NCI-H1092 treated with DMSO at 0.1 percent for 48 hours (cell line): ENCODE measurements at places on chromosomes 2 and 18.

DNA sequence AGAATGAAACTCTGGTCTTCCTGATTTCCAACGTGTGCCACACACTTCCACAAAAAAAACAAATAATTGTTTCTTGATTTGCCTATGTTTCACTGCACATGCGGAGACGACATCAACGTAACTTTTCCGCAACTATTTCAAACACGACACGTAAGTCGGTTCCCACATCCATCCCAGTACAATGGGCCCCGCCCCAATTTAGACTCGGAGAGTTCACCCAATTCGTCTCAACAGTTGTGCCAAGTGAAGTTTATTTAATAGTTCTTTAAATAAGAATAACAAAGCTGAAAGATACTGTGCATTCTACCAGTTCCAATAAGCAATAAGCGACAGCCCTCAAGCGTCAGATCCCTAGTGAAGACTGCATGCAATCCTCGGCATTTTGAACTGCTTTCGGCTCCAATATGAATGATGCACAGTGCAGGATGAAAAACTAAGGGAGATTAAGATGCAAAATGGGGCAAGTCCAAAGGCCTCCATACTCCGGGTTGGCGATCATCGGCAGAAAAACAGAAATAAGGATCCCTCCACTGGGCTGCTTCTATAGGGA is 664 bp downstream of the CCT4 start:
- peak; percentile 37 for DNase-seq

- no peak for DNase-seq
Observed at GRCh38 chr2:217789736-217790181, 213.0 kb downstream of the TNS1 start.

- no peak for DNase-seq
Observed at GRCh38 chr2:44372246-44372645, 10.5 kb downstream of the CAMKMT start.

DNA sequence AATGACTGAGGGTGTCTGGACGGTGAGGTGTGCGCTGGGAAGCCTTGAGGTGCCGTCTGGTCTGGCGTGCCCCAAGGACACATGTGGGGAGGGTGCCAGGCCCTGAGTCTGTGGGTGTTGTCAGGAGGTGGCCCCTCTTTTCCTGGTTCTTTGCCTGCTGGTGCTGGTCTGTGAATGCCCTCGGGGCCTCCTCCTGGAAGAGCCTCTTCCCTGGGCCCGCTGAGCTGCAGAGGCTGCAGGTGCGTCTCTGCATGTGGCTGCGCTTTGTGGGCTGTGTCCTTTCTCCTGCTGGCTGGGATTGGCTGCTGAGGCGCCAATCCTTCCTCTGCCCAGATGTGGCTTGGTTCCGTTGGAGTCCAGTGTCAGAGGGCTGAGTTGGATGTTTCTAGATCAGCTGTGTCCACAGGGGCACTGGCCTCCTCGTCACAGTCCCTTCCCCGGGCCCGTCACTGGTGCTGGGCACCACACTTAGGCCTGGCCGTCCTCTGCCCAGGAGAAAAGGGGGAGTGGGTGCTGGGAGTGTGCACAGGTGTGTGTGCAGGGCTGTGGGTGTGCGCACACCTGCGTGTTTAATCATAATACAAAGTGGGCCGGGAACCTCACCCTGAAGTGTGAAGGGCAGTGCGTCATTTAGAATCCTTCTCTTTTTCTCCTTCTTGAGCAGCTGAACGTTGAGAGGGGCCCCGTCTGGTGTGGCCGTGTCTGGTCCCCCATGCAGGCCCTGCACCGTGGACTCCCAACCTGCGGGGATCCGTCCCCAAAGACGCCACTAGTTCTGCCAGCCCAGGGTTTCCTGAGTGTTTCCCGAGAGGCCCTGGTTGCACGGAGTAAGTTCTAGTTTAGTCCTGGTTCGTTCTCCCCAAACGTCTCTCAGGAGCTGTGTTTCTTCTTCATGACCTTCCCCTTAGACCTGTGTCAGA is 35.5 kb downstream of the RTP5 start:
- DNase-seq = no peak

GRCh38 chr2:147824620-147825019 is 20.2 kb upstream of the ACVR2A start:
- no peak for DNase-seq

GRCh38 chr18:57683470-57683869 is 61.8 kb upstream of the NARS1 start:
- no peak for DNase-seq

- DNase-seq = no peak
Observed at GRCh38 chr2:172817411-172817810, 81.8 kb downstream of the RAPGEF4 start.

GRCh38 chr2:56134861-56135260 is 48.9 kb upstream of the CCDC85A start:
- no peak for DNase-seq

- DNase-seq = no peak
Observed at GRCh38 chr2:5661362-5661761, 30.8 kb upstream of the SOX11 start.

DNA sequence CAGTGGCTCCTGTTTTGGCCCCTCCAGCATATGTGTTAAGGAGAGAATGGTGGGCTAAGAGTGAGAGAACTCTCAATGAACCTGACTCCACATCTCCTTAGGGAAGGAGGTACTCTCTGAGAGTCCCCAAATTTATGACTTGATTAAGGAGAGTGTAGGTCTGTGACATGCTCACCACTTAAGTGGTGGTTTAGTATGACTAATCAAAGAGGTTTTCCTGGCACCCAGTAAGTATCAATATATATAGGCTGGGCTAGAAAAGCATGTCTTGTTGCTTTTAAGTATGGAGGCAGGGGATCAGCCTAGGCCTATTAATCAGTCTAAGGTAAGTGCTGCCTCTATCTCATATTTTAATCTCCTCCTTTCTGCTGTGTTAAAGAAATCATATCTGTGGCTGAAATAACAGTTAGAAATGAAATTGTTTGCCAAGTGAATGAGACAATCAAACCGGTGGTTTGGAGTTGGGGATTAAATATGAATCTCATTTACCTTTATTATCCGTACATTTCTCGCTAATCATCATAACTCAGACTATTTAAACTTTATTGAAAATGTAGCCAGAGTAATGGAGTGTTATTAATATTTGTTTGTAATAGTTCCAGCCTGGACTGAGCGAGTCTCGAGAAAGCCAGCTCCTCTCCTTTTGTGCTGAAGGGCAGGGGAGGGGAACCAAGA is 107.7 kb upstream of the MEIS1 start:
- DNase-seq = no peak

DNA sequence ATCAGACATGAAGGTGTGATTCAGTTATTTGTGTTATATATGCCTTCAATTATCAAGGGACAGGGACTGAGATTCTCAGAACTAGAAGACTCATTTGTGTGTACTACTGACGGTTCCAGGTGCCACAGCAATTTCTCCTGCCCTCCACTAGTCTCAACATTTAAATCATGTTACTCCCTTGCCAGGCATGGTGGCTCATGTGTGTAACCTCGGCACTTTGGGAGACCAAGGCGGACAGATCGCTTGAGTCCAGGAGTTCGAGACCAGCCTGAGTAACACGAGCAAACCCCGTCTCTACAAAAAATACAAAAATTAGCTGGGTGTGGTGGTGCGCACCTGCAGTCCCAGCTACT is 1.1 kb downstream of the CNDP2 start:
- DNase-seq = no peak

DNA sequence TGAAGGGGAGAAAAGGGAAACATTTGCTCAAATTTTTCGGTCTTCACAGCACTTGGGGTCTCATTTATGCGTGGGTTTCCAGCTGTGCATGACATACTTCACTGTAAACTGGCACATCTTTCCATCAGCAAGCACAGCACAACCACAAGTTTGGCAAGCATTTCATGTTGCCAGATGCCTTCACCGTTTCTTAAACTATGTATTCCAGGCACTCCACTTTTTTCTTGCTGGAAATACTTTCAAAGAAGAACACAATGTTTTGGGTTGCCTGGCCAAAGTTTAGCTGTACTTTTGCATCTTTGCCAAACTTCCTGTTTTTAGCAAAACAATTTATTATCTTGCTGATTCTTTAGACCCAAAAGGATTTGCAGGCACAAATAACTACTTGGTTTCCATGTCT is 194.6 kb upstream of the MEIS1 start:
- DNase-seq = no peak

- no peak for DNase-seq
Observed at GRCh38 chr18:22197668-22198067, 28.3 kb downstream of the GATA6 start.

DNA sequence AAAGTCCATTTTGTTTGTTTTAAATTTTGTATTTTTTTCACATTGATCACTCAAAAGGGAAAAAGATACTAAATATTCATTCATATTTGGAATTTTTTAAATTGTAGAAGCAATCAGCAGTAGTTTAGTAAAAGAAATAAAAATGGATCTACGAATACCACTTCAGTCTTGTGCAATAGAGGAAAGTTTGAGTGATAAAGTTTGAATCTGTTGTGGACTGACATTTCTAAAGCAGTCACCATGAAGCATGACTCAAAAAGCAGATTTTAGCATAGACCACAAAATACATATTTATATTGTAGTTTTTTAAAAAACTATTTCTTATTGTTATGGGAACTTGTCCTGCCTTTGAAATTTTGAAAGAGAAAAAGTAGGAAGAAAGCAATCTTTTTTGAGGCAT is 520.5 kb upstream of the ZEB2 start:
- no peak for DNase-seq

GRCh38 chr18:42980426-42980825 is 135.1 kb downstream of the RIT2 start:
- DNase-seq = no peak

GRCh38 chr2:165839610-165840009 is 45.6 kb upstream of the GALNT3 start:
- DNase-seq = no peak

DNA sequence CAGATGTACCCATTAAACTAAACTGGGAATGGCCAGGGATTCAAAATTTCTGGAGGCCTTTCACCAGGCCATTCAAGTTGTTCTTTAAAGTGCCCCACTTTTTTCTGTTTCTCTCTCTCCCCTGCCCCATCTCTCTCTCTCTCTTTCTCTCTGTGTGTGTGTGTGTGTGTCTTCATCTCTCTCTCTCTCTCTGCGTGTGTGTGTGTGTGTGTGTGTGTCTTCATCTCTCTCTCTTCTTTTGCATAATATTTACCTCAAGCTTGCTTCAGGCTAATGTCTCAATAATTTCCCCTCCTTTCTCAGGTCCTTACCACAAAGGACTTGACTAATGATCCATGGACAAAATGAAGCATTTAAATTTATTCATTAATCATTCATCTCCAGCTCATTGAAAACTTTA is 164.2 kb upstream of the KLHL14 start:
- DNase-seq = no peak

DNA sequence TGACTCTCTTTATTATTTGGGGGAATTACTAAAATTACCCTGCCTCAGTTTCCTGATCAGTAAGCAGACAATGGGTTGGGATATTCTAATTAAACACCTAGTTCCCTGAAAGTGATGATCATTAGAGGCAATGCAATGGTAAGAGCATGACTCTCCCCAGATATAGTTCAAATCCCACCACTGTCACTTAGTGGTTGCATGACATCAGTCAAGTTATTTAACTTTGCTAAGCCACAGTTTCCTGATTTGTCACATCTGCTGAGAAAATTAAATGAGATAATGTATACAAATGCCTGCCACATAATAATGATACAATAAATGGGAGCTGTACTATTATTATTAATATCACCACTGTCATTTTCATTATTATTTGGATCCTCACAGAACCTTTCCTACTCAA is 29.9 kb downstream of the ZEB2 start:
- no peak for DNase-seq

GRCh38 chr2:160266037-160266551 is 66.0 kb upstream of the ITGB6 start:
- no peak for DNase-seq

DNA sequence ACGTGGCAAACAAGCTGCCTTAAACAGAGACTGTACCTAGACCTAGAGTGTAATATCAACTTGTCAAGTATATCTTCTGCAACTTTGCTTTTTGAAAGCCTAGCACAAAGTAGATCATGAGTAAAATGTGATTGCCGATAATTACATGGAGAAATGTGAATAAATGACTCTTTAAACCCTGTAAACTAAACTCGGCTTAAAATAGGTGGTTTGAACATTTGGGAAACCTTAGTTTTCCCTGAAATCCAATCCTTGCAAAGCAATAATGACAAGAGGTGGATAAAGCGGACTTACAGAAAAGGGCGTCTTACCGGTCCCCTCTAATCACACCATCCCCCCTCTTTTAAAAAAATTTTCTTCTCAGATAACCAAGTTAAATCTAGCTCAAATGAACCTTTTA is 549 bp upstream of the PSMD14 start:
- no peak for DNase-seq

DNA sequence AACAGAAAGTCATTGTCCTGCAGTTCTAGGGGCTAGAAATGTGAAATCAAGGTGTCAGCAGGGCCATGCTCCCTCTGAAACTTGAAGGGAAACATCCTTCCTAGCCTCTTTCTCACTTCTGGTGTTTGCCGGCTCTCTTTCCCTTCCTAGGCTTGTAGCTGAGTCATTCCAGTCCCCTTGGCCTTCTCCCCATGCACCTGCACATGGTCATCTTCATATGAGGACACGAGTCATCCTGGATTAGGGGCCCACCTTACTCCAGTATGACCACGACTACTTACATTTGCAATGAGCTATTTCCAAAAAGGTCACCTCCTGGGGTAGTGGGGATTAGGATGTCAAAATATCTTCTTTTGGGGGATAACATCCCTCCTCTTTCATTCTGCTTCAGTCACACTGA is 168.5 kb upstream of the CXCR4 start:
- no peak for DNase-seq

DNA sequence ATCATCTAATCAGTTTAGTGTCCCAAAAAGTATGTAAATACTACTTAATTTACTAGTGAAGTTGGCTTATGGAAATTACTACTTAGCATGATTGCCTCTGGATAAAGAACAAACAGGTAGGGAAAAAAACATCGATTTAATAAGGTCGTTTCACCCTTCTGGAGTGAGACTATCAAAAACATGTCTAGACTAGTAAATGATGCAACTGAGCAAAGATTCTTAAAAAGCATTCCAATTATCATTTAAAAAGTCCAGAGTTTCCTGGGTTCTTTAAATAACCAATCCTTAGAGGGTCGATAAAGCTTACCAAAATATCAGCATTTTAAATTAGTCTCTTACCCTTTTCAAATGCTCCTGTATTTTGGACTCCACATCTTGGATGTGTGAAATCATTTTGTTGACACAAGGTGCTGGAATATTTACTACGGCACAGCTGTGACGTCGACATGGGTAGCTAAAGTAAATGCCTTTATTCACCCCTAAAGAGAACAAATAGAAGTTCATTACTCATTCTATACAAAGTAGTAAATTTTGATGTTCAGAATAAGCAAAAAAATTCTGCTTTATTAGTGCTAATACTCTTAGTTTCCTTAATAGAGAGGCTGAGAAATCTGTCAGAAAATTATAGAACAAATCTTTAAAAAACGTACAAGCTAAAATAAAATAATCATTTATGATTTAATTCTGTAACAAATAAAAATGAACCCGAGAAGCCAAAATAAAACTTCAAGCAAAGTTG is 70.6 kb downstream of the CCDC178 start:
- no peak for DNase-seq

GRCh38 chr18:34817636-34818035 is 107.5 kb downstream of the DTNA start:
- DNase-seq = no peak
